ENCODE measurements at places on chromosomes 4 and X.

DNA sequence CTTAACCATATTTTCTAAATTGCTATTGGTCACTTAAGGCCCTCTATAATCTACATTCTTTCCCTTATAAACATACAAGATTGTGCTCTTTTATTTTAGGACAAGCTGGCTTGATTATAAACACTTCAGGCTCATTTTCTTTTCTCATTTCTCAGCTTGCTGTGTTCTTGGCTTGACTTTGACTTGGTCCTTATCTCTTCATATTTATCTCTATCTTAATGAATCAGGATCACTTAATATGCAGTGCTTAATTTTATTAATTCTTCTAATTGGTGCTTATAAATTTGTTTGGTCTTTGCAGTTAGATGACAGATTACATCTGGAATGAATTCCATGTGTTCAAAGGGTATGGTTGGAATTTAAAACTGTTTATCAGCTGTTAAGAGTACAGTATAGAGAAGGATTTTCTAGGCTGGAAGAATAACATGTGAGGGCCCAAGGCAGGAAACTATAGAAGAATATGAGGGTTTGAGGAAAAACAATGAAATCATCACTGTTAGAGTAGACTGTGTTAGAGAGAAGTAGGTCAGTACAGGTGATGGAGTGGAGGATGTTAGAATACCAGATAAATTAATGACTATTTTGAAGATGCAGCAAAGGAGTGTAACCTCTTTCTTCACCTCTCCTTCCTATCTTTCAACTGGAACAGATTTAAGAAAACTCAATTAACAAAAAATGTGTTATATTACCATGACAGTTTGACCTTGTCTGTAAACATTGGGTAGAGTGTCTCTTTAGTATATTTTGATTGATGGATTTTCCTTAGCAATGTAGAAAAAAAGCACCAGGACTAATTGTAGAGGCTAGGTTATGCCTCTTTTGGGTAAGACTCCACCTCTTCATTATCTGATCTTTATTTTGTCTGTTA lies 169.6 kb downstream of the RAPGEF2 start:
- no peak for DNase-seq

DNA sequence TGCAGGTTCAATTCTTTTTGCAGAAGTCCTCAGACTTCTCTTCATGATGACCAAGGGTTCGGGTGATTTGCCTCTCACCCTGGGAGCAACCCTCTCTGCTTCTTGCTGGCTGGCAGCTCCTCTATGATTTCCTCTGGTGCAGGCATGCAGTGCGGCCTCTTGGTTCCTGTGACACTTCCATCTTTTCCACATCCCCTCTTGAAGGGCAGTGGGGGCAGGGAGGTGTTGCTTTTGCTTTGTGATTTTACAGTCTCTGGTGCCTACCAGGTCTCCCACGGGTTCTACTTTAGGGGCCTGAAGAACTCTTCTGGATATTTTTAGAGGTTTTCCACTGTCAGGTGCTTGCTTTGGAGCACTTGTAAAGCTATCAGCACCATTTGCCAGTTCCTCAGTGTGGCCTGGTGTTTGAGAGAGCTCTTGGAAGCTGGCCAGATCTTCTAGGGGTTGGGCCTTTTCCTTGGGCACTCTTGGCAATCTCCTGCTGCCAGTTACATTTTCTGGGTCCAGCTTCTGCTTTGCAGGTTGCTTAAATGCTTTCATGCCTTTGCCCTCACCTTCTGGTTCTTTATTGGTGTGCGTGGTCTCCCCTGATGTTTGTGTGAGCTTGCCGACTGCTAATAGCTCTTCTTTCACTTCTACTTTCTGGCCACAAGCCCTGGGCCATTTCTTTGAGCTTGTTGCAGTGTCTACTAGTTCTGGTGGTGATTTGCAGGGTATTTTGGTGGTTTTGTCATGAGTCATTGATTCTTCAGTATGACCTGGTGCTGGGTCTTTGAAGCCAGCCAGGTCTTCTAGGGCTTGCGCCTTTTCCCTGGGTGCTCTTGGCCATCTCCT lies 11.5 kb upstream of the CHST7 start:
- no peak for DNase-seq

DNA sequence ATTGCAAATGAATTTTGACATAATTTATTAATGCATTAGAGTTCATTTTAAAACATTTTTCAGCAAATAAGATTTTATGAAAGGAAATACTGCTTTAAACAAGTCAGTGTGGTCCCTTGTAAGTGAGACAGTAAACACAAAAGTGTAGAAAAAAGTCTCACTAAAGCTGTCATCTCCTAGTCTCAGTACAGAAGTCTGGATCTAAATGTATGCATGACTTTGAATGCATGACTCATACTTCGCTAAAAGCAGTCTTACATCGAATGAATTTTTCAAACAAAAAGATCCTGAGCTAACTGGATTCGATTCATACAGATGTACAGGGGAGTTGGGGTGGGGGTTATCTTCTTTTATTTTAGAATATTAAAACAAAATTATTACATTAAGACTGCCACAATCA lies 207.4 kb upstream of the VCX start:
- no peak for DNase-seq

DNA sequence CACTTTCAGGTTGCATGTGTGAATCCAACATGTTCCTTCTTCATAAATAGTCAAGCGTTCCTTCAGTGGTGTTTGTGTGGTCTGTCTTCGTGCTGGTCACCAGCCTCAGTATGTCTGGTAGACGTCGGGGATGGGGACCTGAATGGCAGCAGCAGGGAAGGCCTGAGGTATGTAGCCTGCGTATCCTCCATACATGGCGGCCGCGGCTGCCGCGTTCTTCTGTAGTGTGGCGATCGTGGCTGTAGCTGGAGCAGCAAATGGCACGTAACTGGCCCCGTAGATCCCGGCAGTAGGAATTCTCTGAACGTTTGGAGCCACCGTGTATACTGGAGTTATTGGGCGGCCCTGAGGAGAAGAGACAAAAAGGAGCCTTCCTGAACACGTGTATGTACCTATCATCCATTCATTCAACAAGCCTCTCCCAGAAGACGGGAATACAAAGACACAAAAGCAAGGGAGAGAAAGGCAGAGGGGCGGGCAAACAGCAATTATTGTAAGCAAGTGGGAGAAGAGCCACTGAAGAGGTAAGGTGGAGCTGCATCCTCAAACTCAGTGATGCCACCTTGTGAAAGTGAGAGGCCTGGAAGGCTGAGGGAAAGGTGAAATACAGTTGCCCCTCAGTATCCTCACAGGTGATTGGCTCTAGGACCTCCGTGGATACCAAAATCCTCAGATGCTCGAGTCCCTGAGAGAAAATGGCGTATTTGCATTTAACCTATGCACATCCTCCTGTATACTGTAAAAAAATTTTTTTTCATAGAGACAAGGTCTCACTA lies 90.9 kb downstream of the CHRNA9 start:
- no peak for DNase-seq

- DNase-seq = no peak
Measured at GRCh38 chr4:15400981-15401671, 26.7 kb upstream of the C1QTNF7 start.

- DNase-seq = no peak
Measured at GRCh38 chr4:140070366-140070765, 83.6 kb downstream of the MAML3 start.

DNA sequence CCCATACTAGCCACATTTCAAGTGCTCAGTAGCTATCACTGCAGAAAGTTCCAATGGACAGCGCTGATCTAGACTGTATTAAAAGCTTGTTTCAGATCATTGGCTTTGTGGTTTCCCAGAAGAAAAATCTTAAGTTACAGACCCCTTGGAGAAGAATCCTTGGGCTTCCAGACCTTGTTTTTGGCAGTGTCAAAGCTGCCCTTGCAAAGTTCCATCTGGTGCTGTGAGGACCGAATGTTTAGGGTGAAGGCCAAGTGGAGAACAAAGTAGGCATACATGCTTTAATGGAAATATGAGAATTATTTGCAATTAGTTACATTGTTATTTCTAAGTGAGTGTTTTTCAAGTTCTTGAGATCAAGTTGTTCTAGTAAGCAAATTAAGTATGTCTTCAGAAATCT lies 144.7 kb downstream of the FRMPD4 start:
- DNase-seq = no peak

DNA sequence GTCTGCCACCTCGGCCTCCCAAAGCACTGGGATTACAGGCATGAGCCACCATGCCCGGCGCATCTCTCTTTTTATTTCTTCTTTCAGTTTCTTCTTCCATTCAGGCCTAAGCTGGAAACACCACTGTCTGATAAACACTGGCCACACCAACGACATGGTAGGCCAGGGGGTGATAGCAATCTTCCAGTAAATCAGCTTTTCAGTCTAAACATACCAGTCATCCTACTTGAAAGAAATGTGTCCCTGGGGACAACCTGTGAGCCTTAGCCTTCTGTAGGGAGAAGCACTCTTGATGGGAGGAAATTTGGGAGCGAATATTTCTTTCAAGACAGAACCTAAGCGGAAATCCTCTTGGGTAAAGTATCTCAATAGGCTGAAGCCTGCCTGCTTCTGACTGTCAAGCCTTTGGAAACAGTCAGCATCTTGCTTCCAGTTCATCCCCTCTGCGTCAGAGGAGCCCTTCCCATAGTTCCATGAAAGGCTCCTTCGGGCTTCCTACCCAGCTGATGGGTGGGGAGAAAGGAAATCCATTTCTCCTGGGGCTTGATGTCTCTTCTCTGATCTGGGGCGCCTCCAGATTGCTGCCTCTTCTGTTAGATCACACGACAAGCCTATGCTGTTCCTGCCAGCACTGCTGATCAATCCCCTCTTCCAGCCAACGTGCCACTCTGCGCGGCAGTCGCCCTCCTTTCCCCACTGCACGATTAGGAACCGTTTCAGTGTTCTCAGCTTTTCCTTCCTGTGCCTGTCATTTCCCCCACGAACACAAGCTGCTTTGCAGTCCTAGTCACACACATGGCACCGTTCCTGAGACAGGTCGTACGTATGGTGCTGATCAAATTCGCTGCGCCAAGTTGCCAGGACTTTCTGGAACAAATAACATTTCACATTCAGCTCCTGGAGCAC lies 49.5 kb upstream of the CBR4 start:
- no peak for DNase-seq

- no peak for DNase-seq
Measured at GRCh38 chr4:55255179-55255578, 90.9 kb upstream of the SRD5A3 start.

DNA sequence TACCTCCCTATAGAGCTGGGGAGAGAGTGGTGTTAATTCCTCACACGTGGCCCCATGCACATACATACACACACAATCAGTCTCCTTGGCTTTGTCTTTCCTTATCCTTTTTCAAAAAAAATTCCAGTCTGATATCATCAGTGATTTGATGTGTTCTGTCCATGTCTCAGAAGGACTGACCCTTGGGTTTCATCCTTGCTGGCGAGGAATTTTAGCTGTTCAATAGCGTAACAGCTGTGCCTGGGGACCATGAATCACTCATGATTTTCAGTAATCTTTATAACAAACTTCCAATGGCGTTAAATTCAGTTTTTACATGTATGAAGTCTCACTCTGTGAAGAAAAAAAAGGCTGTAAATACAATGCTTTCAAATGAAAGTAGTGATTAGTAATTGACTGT lies 204.6 kb downstream of the RBMX2 start:
- DNase-seq = no peak

DNA sequence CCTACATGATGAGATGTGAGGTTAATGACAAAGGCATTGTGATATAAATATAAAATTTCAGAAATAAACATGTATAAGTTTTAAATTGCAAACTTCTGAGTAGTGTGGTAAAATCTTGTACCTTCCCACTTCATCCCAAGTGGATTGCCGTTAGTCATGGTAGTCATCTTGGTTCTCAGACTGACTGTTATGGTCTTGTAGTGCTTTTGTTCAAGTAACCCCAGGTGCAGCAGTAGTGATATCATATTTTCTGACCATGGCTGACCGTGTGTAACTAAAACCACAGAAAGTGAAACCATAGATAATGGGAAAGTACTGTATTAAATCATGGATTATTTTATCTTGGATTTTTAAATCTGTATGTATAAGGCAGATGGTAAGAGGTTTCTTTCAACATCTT lies 74.8 kb upstream of the SLIT2 start:
- DNase-seq = no peak

- DNase-seq = no peak
Measured at GRCh38 chrX:34901761-34902160, 40.8 kb upstream of the FAM47B start.

- DNase-seq = no peak
Measured at GRCh38 chrX:15718283-15718970, 19.6 kb upstream of the CA5B start.

DNA sequence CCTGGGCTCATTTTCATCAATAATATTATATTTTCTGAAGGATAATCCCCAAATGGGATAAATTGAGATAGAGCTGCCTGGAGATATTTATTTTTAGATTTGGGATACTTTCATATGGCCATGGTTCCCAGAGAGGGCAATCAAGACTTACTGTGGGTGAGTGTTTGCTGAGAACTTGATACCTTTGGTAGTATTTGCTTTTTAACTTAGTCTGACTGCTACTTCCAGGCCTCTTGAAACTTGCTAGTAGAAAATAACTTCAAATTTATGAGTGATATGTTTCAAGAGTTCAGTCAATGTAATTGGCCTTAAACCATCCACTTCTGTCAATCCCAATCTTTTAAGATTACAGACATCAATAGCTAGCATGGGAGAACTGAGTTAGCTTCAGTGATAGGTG lies 181.6 kb upstream of the POU3F4 start:
- no peak for DNase-seq

DNA sequence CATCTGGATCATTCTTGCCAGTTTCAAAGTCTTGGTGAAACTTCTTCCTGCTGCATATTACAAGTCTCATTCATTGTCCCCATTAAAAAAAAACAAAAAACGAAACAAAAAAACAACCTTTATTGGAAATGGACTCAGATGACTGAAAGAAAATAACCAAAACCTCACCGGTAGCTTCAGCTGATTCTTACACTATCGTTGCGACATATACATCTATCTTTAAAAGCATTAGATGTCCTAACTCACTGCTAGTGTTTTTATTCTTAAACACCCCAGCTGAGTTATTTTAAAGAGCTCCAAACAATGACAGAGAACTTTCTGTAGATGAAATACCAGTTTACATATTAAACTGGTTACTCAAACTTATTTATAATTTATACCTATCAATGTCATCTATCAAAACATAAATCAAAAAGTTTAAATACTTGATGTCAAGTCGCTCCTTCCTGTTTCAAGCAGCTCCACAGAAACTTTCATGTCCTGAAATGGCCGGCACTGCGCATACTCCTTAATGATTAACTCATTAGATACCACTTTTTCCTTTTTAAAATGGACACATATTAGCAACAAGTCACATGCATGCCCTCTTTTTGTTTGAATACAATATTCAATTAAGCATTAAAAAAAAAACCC lies 87.2 kb downstream of the HPRT1 start:
- no peak for DNase-seq

GRCh38 chr4:173280998-173281397 lies 53.2 kb downstream of the HMGB2 start:
- no peak for DNase-seq

DNA sequence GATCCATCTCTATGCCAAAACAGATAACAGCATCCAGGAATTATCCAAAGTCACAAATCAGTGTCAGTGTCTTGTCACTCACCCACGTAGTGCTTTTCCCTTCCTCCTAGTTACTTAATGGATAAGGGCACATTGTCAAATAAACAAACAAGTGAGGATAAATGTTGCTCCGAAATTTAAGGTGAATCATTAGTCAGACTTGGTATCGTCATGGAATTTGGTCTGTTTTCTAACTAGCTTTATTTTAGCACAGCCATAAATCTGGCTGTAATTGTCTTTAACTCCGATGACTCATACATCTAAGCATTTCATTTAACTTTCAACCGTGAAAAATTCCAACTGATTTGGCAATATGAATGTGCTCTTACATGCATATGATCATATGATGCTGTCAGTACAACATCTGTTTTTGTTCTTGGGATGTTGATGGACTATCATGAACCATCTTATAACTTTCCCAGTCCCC lies 83.3 kb downstream of the SNCA start:
- no peak for DNase-seq
